Stimulated activated CD4-positive, alpha-beta T cell treated with anti-CD3 and anti-CD28 coated beads, Interleukin-1b, Interleukin-23, amount 100 ng/mL, for 1 hour (primary cell): ENCODE measurements at places on chromosomes 4 and X.

GRCh38 chrX:48487362-48487798 is 11.4 kb downstream of the FTSJ1 start:
- DNase-seq, result no peak

DNA sequence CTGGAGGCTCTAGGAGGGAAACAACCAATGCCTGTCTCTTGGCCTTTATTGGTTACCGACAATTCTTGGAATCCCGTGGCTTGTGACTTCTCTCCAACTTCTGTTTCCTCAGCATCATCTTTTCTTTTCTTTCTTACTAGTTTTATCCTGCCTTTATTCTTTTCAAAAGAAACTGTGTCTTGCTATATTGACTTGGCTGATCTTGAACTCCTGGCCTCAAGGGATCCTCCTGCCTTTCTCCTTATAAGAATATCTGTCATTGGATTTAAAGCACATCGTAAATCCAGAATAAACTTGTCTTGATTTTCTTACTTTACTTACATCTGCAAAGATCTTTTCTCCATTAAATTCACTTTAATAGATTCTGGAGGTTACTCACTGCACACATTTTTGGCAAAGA is 49.9 kb upstream of the UGT2B10 start:
- no peak for DNase-seq

GRCh38 chr4:57119054-57119651 is 9.0 kb upstream of the IGFBP7 start:
- DNase-seq, result no peak

GRCh38 chr4:87193958-87194675 is 26.3 kb downstream of the KLHL8 start:
- no peak for DNase-seq

GRCh38 chr4:95439071-95439470 is 109.7 kb downstream of the UNC5C start:
- no peak for DNase-seq

GRCh38 chr4:75940692-75941253 is at the start of gene NAAA:
Gene NAAA (minus strand): TSS chr4:75941013. CDS start chr4:75940949, 64 bp downstream.
- DNase-seq, result peak; percentile 63

GRCh38 chr4:1060621-1061020 is 49.2 kb downstream of the FGFRL1 start:
- DNase-seq, result no peak

DNA sequence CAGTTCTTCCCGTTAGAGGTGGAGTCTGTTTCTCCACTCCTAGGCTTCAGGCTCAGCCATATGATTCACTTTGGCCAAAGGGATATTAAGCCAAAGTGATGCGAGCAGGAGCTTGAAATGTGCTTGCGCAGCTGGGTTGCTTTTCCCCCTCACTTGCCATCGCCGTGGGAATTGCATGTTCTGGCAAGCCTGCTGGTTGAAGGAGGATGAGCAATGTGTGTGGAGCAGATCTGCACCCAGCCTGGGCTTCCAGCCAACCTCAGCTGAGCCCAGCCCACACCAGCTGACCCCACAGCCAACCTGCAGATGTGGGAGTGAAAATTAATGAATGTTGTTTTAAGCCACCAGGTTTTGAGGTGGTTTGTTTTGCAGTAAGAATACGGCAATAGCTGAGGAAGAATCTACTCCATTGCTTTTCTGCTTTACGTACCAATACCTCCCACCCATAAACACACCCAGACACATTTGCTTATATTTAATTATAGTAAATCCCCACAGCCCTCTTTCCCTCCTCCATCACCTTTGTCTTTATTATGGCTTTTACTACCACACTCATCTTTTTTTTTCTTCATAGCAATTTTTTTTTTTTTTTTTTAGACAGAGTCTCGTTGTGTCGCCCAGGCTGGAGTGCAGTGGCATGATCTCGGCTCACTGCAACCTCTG is 132.8 kb upstream of the FUNDC1 start:
- no peak for DNase-seq

GRCh38 chr4:2354118-2354517 is 64.3 kb downstream of the ZFYVE28 start:
- DNase-seq, result no peak

DNA sequence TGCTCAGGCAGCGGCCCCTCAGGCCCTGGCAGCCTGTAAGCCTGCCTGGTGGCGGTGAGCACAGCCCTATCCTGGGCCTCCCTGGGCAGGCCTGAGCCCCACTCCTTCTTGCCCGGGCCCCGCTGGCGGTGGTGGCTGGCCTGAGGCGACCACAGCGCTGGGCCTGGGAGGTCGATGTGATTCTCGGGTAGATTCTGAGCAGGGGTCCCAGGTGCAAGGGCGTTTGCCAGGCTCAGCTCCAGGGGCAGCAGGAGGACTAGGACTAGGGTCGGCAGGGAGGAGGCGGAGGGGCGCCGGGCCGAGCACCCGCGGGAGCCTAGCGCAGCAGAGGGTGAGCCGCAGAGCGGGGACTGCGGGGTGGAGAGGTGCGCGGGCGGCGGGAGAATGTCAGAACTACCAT is 17.0 kb downstream of the FAM9A start:
- DNase-seq, result no peak

GRCh38 chr4:147704846-147705245 is 20.9 kb upstream of the PRMT9 start:
- no peak for DNase-seq

DNA sequence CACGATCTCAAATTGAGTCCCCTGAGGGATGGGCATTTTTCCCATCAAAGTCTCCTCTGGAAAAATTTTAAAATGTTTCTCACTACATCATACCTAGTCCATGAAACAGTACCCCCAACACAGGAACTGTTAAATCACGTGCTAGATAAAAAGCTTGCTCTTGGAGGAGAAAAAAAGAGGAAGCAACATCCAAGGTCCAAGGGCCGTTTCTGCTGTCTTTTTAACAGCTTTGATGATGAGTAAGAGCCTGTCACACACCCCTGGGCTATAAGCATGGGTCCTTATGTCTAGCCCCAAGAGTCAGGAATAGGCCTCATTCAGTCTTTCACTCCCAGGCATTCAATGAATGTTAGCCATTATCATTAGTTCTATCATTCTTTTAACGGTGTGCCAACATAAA is 128.9 kb downstream of the SH3KBP1 start:
- no peak for DNase-seq

- no peak for DNase-seq
Observed at GRCh38 chr4:2608291-2608690, 71.8 kb downstream of the FAM193A start.

GRCh38 chr4:165190591-165191347 is 16.6 kb upstream of the KLHL2 start:
- no peak for DNase-seq

DNA sequence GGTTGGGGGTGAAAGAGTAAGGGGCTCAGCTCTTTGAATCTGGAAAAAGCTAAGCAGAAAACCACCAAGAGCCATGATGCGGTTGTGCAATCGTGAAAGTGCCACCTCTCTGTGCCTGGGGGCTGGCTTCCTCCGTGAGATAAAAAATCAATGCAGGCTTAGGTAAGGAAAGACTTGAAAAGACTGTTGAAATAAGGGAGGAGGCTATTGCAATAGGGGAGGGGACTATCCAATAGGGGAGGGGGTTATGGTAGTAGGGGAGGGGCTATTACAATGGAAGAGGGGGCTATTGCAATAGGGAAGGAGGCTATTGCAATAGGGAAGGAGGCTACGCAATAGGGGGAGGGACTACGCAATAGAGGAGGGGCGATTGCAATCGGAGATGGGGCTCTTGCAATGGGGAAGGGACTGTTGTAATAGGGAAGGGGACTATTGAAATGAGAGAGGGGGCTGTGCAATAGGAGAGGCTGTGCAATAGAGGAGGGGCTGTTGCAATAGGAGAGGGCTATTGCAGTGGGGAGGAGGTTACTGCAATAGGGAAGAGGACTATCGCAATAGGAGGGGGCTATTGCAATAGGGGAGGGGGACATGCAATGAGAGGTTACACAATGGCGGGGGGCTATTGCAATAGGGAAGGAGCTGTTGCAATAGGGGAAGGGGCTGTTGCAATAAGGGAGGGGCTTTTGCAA is 162.3 kb upstream of the PSAPL1 start:
- no peak for DNase-seq

DNA sequence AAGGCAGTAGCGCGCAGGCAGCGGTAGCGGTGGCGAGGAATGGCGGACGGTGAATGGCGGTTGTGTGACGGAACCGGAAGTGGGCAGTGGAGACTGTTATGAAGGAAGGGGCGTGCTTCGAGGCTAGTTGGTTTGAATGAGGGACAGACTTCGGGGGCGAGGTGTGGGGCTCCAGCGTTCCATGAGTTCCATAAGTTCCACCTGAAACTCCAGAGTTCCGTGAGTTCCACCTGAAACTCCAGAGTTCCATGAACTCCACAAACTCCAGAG is 70.2 kb downstream of the FAM47C start:
- DNase-seq, result no peak

GRCh38 chrX:65668377-65669310 is 1.2 kb downstream of the MSN start:
- DNase-seq, result no peak

- no peak for DNase-seq
Observed at GRCh38 chr4:113474017-113474416, 287.5 kb downstream of the CAMK2D start.

GRCh38 chr4:186627226-186627865 is 72.0 kb upstream of the MTNR1A start:
- no peak for DNase-seq

GRCh38 chr4:6988016-6988715 is 55.0 kb upstream of the TADA2B start:
- no peak for DNase-seq

DNA sequence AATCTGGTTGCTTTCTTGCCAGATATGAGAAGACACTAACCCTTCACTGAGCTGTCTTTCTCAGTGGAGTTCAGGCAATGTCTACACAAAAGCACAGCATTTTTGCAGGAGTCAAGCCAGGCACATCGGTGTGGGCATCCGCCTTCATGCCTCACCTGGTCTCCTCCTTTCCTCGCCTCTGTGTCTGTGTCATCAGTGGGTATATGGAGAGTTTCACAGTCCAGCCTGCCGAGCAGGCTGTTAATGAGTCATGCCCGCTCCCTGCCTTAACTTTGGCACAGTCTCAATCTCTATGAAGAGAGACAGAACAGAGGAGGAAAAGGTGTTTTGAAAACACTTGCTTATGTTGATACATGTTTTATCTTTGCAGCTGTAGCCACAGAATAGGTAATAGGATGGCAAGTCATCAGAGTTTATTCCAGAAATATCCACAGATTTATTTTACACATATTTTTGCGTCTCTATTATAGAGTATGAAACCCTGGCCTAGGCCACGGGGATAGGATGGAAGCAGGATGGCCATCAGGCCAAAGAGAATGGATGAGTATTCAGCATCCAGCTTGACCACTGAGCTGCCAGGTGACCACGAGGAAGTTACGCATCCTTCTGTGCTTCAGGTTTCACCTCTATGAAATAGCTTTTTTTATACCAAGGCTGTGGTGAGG is 32.8 kb upstream of the MAML3 start:
- DNase-seq, result no peak

GRCh38 chrX:47166126-47166525 is 21.1 kb downstream of the RBM10 start:
- DNase-seq, result no peak

- DNase-seq, result no peak
Observed at GRCh38 chr4:7780751-7781348, 158.8 kb downstream of the AFAP1 start.

- no peak for DNase-seq
Observed at GRCh38 chr4:88614058-88614457, 21.8 kb downstream of the HERC3 start.

- DNase-seq, result no peak
Observed at GRCh38 chrX:45719751-45720501, 519.2 kb upstream of the DIPK2B start.

- no peak for DNase-seq
Observed at GRCh38 chr4:38011511-38012162, 51.4 kb downstream of the PTTG2 start.

DNA sequence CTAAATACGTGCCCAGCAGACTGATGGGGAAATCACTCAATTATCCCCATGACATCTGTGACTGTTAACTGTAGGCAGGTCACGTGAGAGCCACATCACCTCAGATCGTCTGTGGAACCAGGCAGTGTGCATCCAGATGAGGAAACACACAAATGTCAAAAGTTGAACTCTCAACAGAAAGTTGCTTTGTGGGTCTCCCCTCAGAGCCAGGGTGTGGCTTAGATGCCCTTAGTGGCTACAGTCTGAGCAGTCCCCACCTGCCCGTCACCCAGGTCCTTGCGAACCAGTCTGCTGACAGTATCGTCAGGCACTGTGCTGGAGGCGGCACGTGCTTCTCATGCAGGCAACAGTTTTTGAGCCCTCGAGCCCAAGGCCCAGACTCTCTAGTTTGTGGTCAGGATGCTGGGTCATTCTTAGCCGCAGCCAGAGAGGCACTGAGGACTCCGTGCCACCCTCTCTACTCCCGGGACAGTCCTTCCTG is 10.8 kb downstream of the TMEM187 start:
- DNase-seq, result no peak

DNA sequence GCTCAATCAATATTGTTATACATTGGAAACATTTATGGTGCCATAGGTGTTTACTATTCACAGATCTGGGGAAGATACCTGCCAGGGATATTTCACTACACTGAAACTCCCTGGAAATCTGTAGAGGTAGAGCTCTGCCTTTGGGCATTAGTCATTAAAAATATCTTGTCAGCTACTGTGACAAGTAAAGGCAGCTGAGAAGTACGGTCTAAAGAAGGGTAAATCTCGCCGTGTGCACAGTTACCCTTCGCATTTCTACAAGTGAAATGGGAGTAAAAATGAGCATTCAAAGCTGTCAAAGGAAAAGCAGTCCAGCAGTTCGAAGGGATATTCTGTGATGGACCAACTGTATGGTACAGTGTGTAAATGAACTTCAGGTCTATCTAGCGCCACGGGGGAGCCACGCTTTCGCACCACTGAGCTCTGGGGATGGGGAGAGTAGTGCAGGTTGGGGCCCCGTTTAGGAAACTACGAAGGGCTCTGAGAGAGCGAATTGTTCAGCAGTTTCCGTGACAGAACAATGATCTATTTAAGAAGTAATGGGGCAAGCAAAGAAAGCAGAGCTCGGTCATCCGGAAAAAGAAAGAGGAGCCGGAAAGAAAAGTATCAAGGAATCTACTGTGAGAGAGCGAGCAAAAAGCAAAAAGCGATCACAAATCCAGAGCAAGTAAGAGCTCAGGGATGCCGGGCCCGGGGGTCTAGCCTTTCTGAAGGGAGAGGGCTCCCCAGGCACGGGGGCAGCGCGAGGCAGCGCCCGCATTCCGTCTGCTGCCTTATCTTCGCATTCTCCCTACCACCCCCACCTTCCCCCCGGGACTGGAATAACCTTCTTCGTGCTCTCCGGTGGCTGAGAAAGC is 646 bp downstream of the TIGD4 start:
- DNase-seq, result peak; percentile 1

GRCh38 chr4:156321203-156321602 is 367.5 kb upstream of the CTSO start:
- DNase-seq, result no peak

- DNase-seq, result no peak
Observed at GRCh38 chr4:30945586-30945985, 225.4 kb downstream of the PCDH7 start.

DNA sequence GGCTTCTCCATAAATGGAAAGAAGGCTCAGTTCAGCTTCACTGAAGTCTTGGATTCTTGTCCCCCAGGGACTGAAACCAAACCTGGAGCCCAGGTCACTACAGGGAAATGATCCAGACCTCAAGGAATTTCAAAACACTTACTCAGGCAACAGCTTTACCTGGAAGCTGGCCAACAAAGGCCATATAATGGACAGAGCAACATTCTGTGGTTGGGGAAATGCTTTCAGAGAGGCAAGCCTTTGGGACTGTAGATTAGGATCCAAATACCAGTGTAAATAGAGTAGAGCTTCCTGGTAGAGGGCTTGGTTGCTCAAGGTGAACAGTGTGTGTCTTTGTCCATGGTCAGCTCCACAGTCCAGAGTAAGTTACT is 57.0 kb upstream of the PROM1 start:
- DNase-seq, result no peak
